ENCODE measurements at places on chromosomes 7 and 10.

- no peak for DNase-seq
Measured at GRCh38 chr7:26447116-26447515, 155.5 kb downstream of the SNX10 start.

GRCh38 chr7:43618073-43618472 lies 35.2 kb downstream of the STK17A start:
- DNase-seq = no peak

DNA sequence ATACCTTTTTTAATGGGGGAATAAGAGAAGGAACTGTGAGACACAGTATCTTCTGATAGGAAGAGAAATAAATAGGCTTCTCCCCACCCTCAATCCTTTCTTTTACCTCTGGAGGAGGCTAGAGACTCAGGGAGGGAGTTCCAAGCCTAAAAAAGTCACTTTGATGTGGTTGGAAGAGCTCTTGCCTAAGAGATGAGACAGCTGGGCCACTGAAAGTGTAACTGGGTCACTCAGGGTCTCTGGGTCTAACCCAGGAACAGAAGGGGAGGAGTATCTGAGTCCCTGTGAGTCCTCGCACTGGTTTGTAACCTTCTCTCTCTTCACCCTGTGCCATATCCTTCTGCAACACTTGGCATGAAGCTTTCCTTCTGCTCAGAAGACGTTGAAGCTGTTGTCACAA lies 222.9 kb upstream of the AGK start:
- no peak for DNase-seq

GRCh38 chr7:106954840-106955239 lies 89.7 kb upstream of the PRKAR2B start:
- DNase-seq = no peak

GRCh38 chr10:86964847-86965190 lies 3.5 kb upstream of the ADIRF start:
- no peak for DNase-seq

GRCh38 chr10:89653410-89653869 lies 8.4 kb upstream of the PANK1 start:
- DNase-seq = peak; percentile 30

All from Caki2 (cell line).